ENCODE measurements at places on chromosomes 1 and 21. TPM values are rescaled to one million over a fixed set of nuclear protein-coding genes. Genes with fewer than 3 reads are reported as not detected.

DNA sequence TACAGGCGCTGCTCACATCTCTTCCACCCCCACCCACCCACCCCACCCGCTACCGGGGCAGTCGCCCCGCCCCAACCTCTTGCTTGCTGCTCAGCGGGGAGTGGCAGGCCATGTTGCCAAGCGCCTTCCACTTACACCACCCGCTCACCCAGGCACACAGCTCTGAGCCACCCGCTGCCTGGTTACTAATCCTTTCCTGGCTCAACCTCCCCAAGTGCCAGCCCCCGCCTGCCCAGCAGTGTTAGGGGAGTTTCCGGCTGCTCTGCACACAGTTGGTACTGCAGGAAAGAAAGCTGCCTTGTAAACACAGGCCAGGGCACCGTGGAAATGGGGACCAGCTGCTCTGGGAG lies 56.2 kb downstream of the LACTBL1 start:
- H3K36me3 ChIP-seq = peaks cover 4% of the 10 kb centered on the region
- DNase-seq = no peak
- no peaks in the 10 kb centered on the region for H3K27me3 ChIP-seq
- peaks cover 14% of the 10 kb centered on the region for H3K4me1 ChIP-seq
- no peak overlapping the region for H3K27ac ChIP-seq

DNA sequence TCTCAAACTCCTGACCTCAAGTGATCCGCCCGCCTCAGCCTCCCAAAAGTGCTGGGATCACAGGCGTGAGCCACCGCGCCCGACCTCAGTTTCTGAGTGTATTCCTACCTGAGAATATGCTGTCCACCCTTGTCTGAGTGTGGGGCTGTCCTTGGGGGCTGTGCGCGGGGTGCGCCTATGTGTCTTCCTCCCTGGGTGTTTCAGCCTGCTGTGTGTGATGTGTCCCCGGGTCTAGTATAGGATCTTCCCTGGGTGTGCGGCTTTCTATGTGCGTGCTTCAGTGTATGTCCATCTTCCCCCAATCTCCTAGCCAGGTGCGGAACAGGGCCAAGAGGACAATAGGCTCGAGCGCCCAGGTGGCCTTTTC lies 8.3 kb upstream of the ID3 start:
- peak overlapping the region; percentile 72 for H3K27ac ChIP-seq
- H3K4me3 ChIP-seq = peak overlapping the region; percentile 87
- H3K27me3 ChIP-seq = no peaks in the 10 kb centered on the region
- H3K36me3 ChIP-seq = no peaks in the 10 kb centered on the region
- H3K4me1 ChIP-seq = peaks cover 58% of the 10 kb centered on the region

DNA sequence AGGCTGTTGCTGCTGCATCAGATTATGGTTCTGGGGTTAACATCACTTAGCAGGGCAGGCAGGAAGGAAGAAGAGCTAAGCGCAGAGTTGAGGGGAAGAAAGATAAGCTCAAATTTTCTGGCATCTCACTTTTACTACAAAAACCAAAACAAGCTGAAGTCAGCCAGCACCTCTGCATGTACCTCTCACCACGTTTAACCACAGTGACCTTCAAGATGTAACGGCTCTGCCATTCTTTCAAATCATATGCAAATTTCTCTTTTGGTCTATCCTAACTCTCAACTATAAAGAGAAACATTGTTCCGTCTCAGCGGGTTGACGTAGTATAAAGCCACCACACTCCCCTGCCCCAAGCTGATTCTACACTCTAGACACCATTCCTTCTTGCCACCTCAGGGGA lies 154.4 kb downstream of the OMA1 start:
- H3K36me3 ChIP-seq = no peaks in the 10 kb centered on the region
- H3K4me3 ChIP-seq = no peak overlapping the region
- H3K27me3 ChIP-seq = peaks cover 7% of the 10 kb centered on the region

- no peak overlapping the region for H3K4me3 ChIP-seq
- H3K27me3 ChIP-seq = peaks cover 81% of the 10 kb centered on the region
- DNase-seq = no peak
- no peak overlapping the region for H3K27ac ChIP-seq
- H3K36me3 ChIP-seq = no peaks in the 10 kb centered on the region
- no peaks in the 10 kb centered on the region for H3K4me1 ChIP-seq
Measured at GRCh38 chr1:47418681-47419325, 2.7 kb downstream of the FOXE3 start.

DNA sequence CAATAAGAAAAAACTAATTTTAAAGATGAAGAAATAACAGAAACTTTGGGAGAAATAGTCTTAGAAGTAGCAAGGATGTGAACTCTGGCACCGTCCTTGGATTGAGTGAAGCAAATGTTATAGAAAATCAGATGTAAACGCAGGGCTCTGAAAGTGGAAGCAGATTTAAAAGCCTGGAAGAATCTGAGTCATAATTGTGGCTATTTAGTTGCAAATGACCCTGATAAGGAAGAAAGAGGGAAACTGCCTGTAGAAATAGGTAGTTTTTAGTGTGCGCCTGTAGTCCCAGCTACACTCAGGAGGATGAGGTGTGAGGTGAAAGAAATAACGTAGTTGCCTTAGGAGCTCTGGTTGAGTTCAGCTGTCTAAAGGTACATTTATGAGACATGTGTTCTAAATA lies 101.0 kb downstream of the NGF start:
- H3K4me1 ChIP-seq = peaks cover 3% of the 10 kb centered on the region
- DNase-seq = no peak
- no peaks in the 10 kb centered on the region for H3K27me3 ChIP-seq
- H3K36me3 ChIP-seq = no peaks in the 10 kb centered on the region

DNA sequence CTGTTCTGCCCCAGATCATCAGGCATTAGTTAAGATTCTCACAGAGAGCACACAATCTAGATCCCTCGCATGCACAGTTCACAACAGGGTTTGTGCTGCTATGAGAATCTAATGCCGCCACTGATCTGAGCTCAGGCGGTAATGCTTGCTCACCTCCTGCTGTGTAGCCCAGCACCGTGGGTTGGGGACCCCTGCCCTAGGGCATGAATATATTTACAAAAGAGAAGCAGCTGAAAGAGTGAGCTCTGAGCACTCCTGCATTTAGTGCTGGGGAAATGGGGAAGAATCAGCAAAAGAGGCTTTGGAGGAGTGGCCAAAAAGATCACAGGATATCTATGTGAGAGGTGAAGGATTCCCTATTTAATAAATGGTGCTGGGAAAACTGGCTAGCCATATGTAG lies 5.6 kb downstream of the CFAP57 start:
- H3K27ac ChIP-seq = no peak overlapping the region
- H3K4me3 ChIP-seq = no peak overlapping the region
- peaks cover 27% of the 10 kb centered on the region for H3K27me3 ChIP-seq
- H3K4me1 ChIP-seq = no peaks in the 10 kb centered on the region
- no peaks in the 10 kb centered on the region for H3K36me3 ChIP-seq
- no peak for DNase-seq

- peaks cover 14% of the 10 kb centered on the region for H3K36me3 ChIP-seq
- H3K4me1 ChIP-seq = peaks cover 33% of the 10 kb centered on the region
- H3K27me3 ChIP-seq = no peaks in the 10 kb centered on the region
- H3K4me3 ChIP-seq = no peak overlapping the region
- no peak overlapping the region for H3K27ac ChIP-seq
Measured at GRCh38 chr1:63858153-63858552, 84.3 kb downstream of the ROR1 start.

The AQP10 gene
- 0.27 TPM for total RNA-seq

The RCAN3 gene
- total RNA-seq = 20.4 TPM

The FCGR3B gene
- not detected for total RNA-seq
